ENCODE measurements at places on chromosomes 4 and X.
A peak's percentile ranks its signal among the peaks of the same experiment; 100 is the strongest.

- no peak for DNase-seq
Measured at GRCh38 chrX:102765217-102765616, 44.7 kb downstream of the GPRASP3 start.

DNA sequence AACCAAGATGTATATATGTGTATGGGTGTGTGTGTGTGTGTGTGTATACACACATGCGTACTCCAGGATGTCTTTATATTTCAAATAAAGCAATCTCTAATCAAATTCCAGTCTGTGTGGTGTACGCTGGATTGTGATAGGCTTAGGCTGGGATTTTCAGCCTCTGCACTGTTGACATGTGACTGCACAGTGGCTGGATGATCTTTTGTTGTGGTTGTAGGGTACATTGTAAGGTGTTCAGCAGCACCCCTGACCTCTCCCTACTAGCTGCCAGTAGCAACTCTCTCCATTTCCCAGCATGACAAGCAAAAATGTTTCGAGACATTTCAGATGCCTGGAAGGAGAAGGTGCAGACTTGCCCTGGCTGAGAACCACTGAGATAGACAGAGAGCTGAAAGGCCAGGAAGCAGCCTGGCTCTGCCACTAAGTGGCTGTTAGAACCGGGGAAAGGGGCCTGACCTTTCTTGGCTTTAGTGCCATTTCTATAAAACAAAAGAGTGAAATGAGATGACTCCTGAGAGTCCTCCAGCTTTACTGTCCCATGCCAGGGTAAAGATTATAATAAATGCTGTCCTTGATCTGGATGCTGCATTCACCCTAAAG, 10.5 kb downstream of the PGM2 start:
- no peak for DNase-seq

GRCh38 chr4:101850698-101851097, 60.2 kb downstream of the BANK1 start:
- no peak for DNase-seq

- no peak for DNase-seq
Measured at GRCh38 chrX:51606446-51606845, 12.3 kb downstream of the CENPVL3 start.

GRCh38 chr4:85369703-85370380, 105.1 kb upstream of the ARHGAP24 start:
- DNase-seq: no peak

DNA sequence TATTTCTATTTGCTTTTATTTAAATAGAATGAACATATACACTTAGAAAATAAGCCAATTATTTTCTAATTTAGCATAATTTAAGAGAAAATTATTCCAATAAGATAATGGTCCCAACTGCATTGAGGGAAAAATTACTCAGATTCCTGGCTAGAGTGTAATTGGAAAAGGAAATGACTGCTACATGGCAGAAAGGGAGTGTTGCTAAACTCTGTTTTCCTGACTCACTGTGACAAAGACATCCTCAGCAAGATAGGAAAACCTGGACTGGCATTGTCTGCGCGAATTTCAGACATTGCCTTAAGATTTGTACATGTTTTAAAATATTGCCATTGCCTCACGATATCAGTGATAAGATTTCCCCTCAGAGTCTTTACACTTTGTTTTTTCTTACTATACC, 8.2 kb downstream of the TNIP3 start:
- no peak for DNase-seq

DNA sequence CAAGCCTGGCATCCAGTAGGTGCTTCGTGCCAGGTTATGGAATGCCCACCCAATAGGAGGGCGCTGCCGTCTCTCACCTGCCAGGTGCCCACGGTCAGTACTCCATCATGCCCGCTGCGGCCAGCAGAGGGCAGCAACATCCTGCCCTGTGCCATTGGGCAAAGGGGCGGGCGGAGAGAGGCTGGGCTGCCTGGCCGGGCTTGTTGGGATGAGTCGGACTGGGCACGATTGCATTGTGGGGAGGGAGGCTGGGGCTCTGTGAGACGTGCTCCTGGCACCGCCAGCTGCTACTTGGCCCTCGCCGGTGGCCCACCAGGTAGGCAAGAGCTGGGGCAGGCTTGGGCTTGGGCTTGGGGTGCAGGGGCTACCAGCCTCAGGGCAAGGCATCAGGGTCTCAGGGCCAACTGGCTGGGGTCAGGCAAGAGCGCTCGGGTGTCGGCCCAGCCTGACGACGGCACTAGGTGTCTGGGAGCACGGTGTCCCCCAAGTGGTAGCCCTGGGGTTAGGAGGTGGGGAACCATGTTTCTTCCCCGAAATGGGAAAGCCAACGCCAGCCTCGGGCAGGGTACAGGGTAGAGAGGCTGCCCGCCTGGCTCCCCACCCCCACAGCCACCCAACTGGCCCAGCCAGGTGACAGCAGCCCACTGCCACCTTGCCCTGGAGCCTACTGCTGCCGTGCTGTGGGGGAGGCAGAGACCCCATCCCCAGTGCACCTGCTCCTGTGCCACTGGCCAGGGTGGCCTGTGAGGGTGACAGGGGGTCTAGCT, at the start of gene PLXNB3:
TSS of gene PLXNB3 (plus strand) at position 261 of the 767 bp plus-strand sequence. CDS start 1,287 bp downstream, outside the sequence.
- DNase-seq: peak; percentile 76

GRCh38 chrX:47573341-47574075, 8.7 kb upstream of the TIMP1 start:
- no peak for DNase-seq

DNA sequence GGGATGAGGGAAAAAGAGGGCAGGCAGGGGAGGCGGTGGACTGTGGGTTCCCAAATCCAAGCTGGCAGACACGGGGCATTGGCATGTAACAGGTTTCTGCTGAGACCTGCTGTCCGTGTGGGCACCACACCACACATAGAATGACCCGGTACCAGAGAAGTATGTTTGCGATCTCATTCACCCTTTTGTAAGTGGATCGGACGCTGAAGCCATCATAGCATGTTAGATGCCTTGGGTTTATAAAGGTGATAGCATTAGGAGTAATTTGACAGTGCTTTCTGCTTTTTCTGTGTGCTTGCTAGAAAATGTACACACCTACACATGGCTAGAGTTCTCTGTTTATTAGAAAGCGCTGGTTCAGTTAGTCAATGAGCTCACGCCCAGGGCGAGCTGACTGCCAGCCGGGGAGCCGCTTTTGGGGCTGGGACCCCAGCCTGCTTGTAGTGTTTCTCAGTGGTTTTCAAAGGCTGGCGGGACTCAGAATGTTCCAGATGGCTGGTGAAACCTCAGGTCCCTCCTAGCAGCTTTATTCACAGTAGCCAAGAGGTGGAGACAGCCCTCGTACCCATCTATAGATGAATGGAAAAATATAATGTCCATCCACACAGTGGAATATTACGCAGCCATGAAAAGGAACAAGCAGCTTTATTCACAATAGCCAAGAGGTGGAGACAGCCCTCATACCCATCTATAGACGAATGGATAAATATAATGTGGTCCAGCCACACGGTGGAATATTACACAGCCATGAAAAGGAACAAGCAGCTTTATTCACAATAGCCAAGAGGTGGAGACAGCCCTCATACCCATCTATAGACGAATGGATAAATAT, 579 bp downstream of the IL3RA start:
- DNase-seq: no peak

DNA sequence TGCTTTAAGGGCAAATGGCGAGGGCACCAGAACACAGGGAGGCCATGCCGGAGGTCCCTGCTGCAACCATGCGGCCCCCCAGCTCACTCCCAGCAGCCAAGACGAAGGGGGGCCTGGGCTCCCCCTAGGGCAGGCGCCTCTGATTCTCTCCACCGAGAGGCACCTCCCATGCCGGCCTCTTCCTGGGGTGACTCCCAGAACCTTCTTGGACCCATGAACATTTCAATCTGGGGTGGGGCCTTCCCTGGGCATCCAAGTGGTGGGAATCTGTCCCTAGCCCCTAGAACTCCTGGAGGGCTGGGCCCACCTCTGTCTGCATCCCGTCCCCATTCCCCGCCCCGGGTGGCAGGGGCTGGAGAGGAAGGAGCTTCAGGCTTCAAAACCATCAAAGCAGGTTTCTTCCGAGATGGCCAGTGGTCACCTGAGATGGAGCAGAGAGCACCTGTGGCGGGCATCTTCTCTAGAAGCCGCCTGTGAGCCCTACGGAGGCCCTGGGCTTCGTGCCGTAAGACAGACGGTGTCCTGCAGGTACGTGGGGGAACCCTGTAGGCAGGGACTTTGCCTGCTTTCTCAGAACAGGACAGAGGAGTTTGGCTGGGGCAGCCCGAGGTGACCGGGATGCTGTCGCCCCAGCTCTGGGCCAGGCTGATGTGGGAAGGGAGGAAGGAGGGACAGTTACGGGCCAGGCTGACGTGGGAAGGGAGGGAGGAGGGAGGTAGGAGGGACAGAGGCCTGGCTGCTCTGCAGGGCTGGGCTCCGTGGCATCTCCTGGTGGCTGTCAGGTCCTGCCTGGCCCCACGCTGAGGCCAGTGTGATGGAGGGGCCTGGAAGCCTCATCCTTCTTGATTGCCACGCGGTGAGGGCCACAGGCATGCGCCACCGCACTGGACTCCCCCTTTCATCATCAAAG, 6.8 kb upstream of the SLC25A6 start:
- DNase-seq: no peak

- no peak for DNase-seq
Measured at GRCh38 chr4:38930204-38930603, 62.6 kb downstream of the FAM114A1 start.

- DNase-seq: no peak
Measured at GRCh38 chr4:145497199-145498149, 15.8 kb downstream of the SMAD1 start.

GRCh38 chr4:8857766-8858700, 13.6 kb downstream of the HMX1 start:
- no peak for DNase-seq
